ENCODE measurements at places on chromosomes 1 and 21. TPM values are rescaled to one million over a fixed set of nuclear protein-coding genes. Genes with fewer than 3 reads are reported as not detected.

GRCh38 chr1:5947978-5948680 lies 44.1 kb downstream of the NPHP4 start:
- DNase-seq = no peak

DNA sequence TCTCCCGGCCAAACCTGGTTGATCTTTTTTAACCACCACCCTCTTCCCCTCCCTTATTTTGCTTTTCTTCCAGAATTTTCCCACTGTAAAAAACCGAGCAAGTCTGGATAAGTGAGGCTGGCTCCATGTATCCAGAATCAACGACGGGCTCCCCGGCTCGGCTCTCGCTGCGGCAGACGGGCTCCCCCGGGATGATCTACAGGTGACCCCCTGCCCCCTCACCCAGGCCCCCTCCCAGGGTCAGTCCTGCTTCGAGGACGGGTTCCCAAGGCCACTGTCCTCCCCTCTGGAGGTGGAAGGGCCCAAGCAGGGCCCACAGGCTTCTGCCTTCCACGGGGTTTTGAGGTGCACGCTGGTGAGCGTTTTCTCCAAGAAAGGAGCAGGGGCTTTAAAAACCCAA lies 5.2 kb upstream of the KCNAB2 start:
- DNase-seq = no peak

- no peak for DNase-seq
These were observed 36.6 kb downstream of the TFF3 start for GRCh38 chr21:42278451-42279149.

DNA sequence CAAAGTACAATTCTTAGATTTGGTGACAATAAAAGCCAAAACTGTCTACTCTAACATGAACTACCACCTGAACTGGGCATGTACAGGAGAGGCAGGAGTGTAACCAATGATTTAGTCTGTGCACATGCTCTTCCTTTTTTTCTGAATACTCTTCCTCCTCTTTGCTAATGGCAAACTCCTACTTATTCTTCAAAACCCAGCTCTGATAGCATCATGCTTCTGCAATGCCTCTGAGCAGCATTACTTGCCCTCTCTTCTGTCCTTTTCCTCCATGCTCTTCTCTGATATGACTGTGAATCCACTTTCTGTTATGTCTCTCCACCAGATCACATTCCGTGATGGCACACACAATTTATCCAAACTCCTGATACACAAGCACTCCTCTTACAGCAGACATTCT lies 31.4 kb downstream of the CNN3 start:
- DNase-seq = no peak

GRCh38 chr21:41913230-41913629 lies 34.1 kb upstream of the PRDM15 start:
- no peak for DNase-seq

- no peak for DNase-seq
These were observed 191.3 kb downstream of the TGFB2 start for GRCh38 chr1:218536296-218536986.

Gene C8B
- not detected for total RNA-seq

Gene CELA3A
- not detected for total RNA-seq

Gene CDC20
- 1.3 TPM for total RNA-seq

Gene TNFRSF4
- total RNA-seq = under 0.01 TPM
